B cell (primary cell): ENCODE measurements at places on chromosomes 11 and 22. TPM values are rescaled to one million over a fixed set of nuclear protein-coding genes. Genes with fewer than 3 reads are reported as not detected.

PKP3 gene
- total RNA-seq, result 0.39 TPM in 1 of 2 replicates, not detected in the other

TRIM34 gene
- 24.1 and 29.1 TPM in 2 replicates for total RNA-seq

CRYBB3 gene
- total RNA-seq, result not detected in 2 replicates

LYVE1 gene
- not detected in 2 replicates for total RNA-seq

CHRDL2 gene
- total RNA-seq, result not detected in 2 replicates

CBX7 gene
- total RNA-seq, result 141 and 147 TPM in 2 replicates

SYCE3 gene
- not detected in 2 replicates for total RNA-seq
